Stimulated activated CD4-positive, alpha-beta T cell treated with anti-CD3 and anti-CD28 coated beads, Interleukin-4, amount 100 ng/mL, for 48 hours (primary cell): ENCODE measurements at places on chromosomes 5 and 9.

DNA sequence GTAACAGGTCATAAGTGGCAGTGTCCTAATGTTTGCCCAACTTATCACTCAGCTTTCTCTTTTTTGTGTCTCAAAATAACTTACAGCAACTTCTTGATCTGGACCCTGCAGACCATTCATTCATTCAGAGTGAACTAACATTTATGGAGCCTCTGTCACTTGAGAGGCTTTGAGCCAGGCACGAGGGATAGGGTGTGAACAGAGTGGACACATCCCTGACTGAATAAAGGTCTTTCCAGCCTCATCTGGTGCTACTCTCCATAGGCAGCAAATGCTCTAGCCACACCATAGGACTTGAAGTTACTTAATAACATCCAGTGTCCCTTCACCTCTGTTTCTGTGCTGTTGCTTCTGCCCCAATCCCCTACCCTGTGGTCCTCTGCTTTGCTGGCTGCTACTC lies 212.1 kb upstream of the FBN2 start:
- no peak for DNase-seq

GRCh38 chr9:128642675-128643245 lies 13.9 kb downstream of the DYNC2I2 start:
- no peak for DNase-seq

DNA sequence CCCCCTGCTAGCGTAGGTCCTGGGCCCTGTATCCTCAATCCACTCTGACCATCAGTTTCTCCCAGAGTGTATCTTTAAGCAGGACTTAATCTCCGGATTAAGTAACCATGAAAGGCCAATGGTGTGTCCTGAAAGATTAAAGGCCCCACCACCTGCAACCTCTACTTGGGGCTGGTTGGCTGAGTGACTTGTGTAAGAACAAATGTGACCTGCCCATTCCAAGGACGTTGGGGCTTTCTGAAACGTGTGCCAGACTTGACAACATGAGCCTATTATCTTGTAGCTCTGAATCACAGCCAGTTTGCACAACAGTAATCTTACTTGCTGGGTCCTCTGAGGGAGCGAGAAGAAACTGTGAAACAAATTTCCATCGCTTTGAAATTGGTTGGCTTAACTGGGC lies 3.1 kb upstream of the PRELID2 start:
- no peak for DNase-seq

GRCh38 chr5:172727551-172727950 lies 43.4 kb downstream of the DUSP1 start:
- no peak for DNase-seq

GRCh38 chr5:171272996-171273970 lies 35.8 kb upstream of the TLX3 start:
- DNase-seq = no peak

- DNase-seq = no peak
Observed at GRCh38 chr9:16460696-16461095, 409.8 kb downstream of the BNC2 start.

- no peak for DNase-seq
Observed at GRCh38 chr5:147558826-147559225, 49.0 kb upstream of the DPYSL3 start.

DNA sequence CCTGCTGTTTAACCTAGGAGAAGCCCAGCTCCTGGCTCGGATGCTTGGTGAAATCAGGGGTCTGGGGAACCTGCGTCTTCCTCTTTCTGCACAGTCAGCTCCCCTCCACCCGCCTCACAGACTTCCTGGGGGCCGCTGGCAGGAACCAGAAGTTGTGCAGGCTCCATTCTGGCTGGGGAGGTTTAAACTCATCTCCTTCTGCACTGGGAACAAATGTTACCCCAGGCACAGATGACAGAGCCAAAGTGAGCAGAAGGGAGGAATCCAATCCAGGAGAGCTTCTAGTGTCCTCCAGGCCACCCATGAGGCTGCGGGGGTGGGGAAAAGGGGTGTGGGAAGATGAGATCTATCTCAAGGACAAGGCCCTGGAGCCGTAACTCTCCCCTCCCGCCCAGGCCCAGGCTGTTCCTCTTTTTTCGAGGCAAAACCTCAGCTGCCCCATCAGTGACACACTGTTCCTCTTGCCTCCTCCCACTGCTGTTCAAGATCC lies 31.2 kb downstream of the KCNMB1 start:
- no peak for DNase-seq

DNA sequence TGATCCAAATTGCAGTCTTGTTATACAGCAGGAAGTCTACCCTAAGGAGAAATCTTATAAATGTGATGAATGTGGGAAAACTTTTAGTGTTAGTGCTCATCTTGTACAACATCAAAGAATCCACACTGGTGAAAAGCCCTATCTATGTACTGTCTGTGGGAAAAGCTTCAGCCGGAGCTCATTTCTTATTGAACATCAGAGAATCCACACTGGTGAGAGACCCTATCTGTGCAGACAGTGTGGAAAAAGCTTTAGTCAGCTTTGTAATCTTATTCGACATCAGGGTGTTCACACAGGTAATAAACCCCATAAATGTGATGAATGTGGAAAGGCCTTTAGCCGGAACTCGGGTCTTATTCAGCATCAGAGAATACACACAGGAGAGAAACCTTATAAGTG lies 10.4 kb downstream of the ZNF189 start:
- DNase-seq = no peak

DNA sequence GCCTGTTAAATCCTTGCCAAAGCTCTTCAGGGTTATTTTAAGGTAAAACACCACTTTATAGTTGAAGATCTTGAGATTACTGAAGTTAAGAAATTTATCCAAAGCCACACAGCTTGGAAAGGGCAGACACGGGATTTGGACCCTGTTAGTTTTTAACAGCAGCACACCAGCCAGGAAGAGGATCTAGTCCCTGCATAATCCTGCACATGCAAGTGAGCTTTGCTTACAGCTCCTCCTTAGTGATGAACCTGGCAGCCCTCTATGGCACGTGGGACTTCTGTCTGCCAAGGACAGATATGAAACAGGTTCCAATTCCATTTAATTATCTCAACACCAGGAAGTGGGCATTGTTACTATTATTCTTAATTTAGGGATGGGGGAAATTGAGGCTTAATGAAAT lies 108.7 kb downstream of the TRIM32 start:
- no peak for DNase-seq

DNA sequence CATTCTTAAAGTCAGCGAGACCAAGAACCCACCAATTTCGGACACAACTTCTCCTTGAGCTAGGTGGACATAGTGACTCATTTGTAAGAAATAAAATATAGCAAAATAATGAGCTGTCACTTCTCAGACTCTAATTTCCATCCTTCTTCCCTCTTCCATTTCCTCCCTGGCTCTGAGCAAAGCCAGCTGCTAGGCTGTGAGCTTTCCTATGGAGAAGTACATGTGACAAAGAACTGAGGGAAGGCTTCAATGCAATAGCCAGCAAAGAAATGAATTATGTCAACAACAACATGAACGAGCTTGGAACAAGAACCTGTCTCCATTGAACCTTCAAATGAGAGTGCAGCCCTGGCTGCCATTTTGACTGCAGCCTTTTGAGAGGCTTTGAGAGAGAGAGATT lies 25.9 kb upstream of the SELENOP start:
- DNase-seq = no peak

- DNase-seq = no peak
Observed at GRCh38 chr5:143916451-143916850, 104.5 kb downstream of the HMHB1 start.

GRCh38 chr9:122332083-122332482 lies 38.7 kb upstream of the PTGS1 start:
- no peak for DNase-seq

GRCh38 chr9:16866587-16866986 lies 3.9 kb downstream of the BNC2 start:
- no peak for DNase-seq

- DNase-seq = no peak
Observed at GRCh38 chr9:2958219-2958618, 114.3 kb upstream of the PUM3 start.

DNA sequence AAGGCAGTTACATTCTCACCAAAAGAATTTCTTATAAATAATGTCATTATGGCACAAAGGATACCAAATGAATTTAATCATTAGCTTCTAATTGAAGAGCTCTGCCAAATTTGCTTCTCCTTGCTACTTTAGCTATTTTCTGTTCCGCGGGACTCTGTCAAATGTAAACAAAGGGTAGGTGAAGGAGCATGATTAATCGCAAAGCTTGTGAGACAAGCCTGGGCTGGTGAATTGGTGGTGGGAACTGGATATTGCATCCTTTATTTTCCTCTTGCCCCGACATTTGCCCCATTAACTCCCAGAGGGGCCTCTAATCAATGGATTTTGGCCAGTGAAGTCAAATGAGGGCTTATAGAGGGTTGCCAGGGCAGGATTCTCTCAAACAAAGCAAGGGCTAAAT lies 234.2 kb upstream of the RFX3 start:
- DNase-seq = no peak

GRCh38 chr5:146173597-146173996 lies 8.9 kb downstream of the LARS1 start:
- no peak for DNase-seq

- no peak for DNase-seq
Observed at GRCh38 chr5:77973253-77973609, 197.1 kb upstream of the TBCA start.

DNA sequence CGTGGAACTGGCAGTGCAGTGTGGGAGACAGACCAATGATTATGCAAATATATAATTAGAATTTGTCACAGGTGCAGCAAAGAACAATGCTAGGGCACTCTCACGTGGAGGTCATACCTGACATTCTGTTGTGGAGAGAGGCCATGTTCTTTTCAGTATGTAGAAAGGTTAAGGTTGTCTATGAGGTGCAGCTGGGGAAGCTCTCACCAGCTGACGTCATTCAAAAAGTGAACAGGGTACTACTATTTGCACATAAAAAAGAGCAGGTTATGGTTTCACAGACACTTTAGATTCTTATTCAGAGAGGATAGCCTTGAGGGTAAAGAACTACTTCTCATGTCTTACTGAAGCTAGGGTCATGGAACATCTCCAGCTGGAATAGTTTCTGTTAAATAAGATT lies 19.1 kb downstream of the SH3GL2 start:
- DNase-seq = no peak

DNA sequence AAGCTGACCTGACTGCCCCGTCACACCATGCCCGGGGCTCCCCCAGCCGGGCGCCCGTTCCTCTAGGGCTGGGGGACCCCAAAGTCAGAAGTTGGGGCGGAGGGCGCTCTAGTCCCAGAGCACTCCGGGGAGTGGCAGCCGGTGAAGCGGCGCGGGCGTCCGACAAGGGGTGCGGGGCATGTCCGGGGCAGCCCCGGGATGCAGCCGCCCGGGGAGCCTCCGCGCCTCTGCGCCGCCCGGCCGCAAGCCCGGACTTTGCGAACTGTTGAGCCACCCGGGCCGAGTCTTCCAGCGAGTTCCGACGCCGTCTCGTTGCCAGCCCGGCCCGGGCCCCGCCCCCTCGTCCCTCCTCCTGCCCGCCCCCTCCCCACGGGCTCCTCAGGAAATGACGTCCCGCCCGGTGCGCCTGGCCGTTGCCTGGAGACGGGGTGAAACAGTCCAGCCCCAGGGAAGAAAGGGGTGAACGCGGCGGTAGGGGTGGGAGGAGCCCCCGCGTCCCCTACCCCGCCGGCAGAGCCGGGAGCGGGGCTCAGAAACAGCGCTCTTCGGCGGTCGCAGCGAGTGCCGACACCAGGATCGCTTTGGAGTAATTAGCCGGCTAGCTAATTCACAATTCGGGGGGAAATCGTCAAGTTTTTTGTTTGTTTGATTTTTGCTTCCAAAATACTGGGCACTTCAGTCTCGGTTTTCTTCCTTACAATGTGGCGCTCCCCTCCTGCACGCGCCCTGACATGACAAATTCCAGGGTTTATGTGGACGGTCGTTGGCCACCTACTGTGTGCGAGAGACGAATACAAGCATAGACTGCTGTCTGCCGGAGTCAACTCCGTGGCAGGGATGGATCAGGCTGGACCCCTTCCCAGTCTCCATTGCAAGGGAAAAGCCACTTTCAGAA lies at the start of gene WHRN:
WHRN (minus strand) TSS at position 287 of the 895 bp plus-strand sequence. CDS start 672 bp downstream, outside the sequence.
- peak; percentile 82 for DNase-seq

GRCh38 chr5:119811458-119811857 lies 182.1 kb downstream of the FAM170A start:
- no peak for DNase-seq

DNA sequence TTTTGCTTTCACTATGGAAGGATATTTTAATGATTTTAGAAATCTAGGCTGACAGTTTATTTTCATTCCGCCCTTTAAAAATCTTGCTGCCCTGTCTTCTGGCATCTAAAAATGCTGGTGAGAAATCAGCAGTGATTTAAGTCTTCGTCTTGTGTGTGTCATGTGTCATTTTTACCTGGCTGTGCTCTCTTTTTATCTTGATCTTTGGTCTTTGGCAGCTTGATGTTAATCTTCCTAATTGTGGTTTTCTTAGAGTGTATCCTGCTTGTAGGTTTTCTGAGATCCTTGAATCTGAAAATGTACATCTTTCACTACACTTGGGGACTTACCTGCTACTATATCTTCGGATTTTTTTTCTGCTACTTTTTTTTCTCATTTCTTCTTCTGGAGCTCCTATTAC lies 11.9 kb upstream of the LPCAT1 start:
- no peak for DNase-seq

GRCh38 chr5:170420806-170421412 lies 31.7 kb upstream of the KCNMB1 start:
- DNase-seq = peak; percentile 37

- DNase-seq = no peak
Observed at GRCh38 chr9:113589890-113590289, 126.4 kb downstream of the RGS3 start.

- no peak for DNase-seq
Observed at GRCh38 chr9:19876569-19877316, 87.9 kb upstream of the SLC24A2 start.

DNA sequence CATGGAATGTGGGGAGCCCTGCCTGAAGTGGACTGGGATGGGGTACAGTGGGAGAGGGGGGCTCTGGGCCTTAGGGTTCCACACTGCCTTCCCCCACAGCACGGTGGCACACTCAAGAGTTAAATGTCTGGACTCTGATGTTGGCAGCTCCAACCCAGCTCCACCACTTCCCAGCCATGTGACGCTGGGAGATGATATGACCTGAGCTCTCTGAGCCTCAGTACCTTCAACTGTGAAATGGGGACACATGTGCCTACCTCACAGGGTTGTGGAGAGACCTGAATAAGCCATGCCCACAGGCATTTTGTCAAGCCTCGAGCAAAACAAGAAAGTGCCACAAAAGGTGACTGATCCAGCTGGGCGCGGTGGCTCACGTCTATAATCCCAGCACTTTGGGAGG lies 3.4 kb upstream of the PDGFRB start:
- DNase-seq = no peak

GRCh38 chr5:72290356-72291133 lies 29.5 kb downstream of the MRPS27 start:
- no peak for DNase-seq

DNA sequence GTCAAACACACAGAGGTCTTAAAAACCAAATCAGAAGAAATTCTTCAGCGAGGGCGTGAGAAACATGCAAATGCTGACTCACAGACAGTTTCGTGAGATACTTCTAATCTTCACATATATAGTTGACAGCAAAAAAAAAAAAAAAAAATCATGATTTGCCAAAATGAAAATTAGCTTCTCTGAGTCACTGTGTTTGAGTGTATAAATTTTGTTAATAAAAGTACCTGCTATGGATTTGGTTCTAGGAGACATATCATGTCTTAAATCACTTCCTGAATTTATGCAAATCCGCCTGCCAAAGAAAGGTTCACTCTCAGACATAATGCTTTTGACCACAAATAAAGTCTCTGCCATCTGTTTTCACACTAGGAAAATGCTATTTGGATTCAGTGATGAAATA lies 114.3 kb downstream of the SLC1A3 start:
- no peak for DNase-seq

- DNase-seq = peak; percentile 26
Observed at GRCh38 chr5:133287500-133287899, 235.7 kb downstream of the HSPA4 start.

GRCh38 chr5:151592855-151593408 lies 1.8 kb upstream of the FAT2 start:
- no peak for DNase-seq
